ENCODE measurements at places on chromosomes 16 and 17. TPM values are rescaled to one million over a fixed set of nuclear protein-coding genes. Genes with fewer than 3 reads are reported as not detected.

The CACNG1 gene
- not detected for polyA plus RNA-seq

The SLC47A1 gene
- 0.29 TPM for polyA plus RNA-seq

The SLC16A11 gene
- polyA plus RNA-seq: 1.6 TPM

The KRTAP9-2 gene
- not detected for polyA plus RNA-seq

The RSKR gene
- polyA plus RNA-seq: 0.22 TPM

The ALOX12B gene
- polyA plus RNA-seq: not detected

The FNDC8 gene
- polyA plus RNA-seq: not detected

The TOX3 gene
- polyA plus RNA-seq: not detected

The KRTAP1-5 gene
- not detected for polyA plus RNA-seq

The RNF112 gene
- polyA plus RNA-seq: not detected

The KRT24 gene
- polyA plus RNA-seq: not detected

The C16orf74 gene
- polyA plus RNA-seq: 10.7 TPM

The RPRML gene
- polyA plus RNA-seq: not detected

The PLLP gene
- polyA plus RNA-seq: 0.72 TPM

The HIGD1B gene
- 0.56 TPM for polyA plus RNA-seq

The PMP22 gene
- polyA plus RNA-seq: not detected

The EME2 gene
- 1.6 TPM for polyA plus RNA-seq

The HAP1 gene
- polyA plus RNA-seq: not detected

The SLC6A2 gene
- not detected for polyA plus RNA-seq

The WSCD1 gene
- not detected for polyA plus RNA-seq

The MLST8 gene
- polyA plus RNA-seq: 30.8 TPM

The OTOA gene
- polyA plus RNA-seq: not detected

The ASPSCR1 gene
- polyA plus RNA-seq: 29.2 TPM

The NDE1 gene
- 55.9 TPM for polyA plus RNA-seq

The DHX58 gene
- polyA plus RNA-seq: 10.7 TPM

The GNGT2 gene
- 33.6 TPM for polyA plus RNA-seq

The AIPL1 gene
- polyA plus RNA-seq: not detected

The KREMEN2 gene
- not detected for polyA plus RNA-seq

The PIK3R5 gene
- polyA plus RNA-seq: 71.6 TPM

The SSTR5 gene
- not detected for polyA plus RNA-seq

The ZNF750 gene
- polyA plus RNA-seq: not detected

The MVP gene
- 155 TPM for polyA plus RNA-seq

The CTRB1 gene
- not detected for polyA plus RNA-seq

The BCL6B gene
- 0.09 TPM for polyA plus RNA-seq

The CCL18 gene
- not detected for polyA plus RNA-seq

The CA4 gene
- not detected for polyA plus RNA-seq

The PRRT2 gene
- polyA plus RNA-seq: 0.18 TPM

The TBC1D3I gene
- polyA plus RNA-seq: not detected

Measured in CD8-positive, alpha-beta memory T cell (primary cell).